ENCODE measurements at places on chromosomes 13 and 19.

DNA sequence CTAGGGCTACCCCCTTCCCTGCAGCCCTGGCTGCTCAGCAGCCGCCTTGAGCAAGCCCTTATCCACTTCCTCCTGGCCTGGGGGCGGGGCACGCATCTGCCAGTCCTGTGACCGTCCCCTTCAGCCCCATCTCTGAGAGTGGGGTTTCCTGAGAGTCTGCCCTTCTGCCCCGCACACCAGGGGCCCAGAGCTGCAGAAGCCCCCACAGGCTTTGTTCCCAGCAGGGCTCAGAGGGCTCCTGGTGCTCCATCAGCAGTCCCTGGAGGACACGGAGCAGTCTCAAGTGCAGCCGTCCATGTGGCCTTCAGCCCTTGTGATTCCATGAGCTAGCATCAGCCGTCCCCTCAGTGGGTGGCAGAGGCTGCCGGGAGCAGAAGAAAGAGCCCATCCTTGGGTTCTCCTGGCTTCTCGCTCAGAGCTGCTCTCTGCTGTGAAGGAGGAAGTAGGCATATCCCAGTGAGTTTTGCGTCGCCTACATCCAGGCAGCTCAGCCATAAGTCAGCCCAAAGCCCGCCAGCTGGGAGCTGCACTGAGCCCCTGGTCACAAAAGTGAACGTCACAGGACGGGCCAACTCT is 16.3 kb downstream of the MYO9B start:
- DNase-seq, result peak; percentile 25

DNA sequence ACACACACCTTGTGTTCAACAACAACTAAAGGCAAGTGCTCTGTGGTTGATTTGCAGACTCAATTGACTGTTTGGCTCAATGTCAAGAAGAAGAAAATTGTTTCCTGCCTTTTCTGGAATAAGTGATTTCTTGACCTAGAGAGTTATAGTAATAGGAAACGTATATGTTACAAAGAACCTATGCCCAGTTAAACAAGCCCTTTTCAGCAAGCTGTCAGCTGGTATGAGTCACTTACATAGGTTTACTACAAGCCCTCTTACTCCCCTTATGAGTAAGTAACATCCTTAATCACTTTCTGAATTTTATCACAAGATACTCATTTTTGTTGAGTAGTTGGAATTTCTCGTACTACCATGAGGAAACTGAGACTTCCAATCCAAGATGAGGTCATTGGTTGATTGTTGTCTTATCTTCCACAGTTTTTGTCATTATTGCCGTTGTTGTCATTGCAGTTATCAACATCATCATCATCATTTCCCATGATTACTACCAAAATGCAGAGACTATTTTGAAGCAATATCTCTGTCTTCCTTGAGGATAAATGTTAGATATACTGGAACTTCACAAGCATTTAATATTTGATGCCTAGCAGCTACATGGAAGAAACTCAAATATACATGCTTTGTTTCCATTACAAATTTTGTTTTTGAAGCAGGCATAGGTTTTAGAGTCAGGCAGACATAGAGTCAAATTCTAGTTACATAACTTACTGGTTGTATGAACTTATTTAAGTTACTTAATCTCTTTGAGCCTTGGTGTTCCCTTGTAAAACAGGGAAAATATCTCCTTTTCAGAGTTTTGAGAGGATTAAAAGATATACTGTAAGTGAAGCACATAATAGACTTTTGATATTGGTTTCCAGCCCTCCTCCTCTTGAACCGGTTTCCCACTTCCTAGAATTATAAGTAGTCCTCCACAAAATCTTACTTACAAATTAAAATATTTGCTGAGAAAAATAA is 106.0 kb downstream of the RAP2A start:
- no peak for DNase-seq

DNA sequence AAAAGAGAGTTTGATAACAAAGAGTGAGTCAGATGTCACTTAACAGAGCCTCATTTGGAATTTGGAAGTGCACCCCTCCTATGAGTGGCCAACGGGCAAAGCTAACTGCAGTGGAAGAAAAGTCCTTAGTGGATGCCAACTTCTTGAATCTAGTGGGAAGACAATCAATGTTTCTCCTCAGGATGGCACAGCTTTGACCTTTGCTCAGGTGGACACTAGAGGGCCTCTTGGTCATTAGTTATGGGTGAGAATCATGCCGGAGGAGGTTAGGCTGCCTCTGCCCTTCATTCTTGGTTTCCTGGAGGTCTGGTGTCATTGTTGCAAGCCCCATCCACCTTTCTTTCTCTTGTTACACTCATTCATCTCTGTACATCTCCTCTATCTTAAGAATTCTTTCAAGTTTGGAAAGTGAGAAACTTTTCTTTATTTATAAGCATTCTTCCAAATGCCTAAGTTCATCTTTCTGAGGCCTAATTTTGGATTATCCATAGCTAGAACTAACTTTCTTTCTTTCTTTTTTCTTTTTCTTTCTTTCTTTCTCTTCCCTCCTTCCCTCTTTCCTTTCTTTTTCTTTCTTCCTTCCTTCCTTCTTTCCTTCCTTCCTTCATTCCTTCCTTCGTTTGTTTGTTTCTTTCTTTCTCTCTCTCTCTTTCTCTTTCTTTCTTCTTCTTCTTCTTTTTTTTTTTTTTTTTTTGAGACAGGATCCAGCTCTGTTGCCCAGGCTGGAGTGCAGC is 327.2 kb upstream of the TSHZ3 start:
- no peak for DNase-seq

DNA sequence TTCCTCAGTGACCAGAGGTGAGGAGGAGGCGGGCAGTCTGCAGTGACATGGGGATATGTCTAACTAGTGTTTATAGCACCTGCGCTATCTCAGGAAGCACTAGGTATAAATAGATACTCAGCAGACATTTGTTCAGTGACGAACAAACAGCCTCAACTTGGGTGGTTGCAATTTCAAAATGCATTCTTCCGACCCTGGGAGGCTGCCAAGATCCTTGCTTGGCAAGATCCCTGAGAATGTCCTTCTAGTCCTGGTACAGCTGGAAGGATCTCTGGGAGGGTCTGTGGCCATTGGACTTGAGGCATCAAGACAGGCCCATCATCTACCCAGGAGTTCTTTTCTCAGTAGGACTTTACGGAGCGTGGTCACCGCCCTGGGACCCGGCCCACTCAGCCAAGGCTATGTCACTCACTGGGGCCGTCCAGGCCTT is 299.5 kb downstream of the ZNF536 start:
- no peak for DNase-seq

DNA sequence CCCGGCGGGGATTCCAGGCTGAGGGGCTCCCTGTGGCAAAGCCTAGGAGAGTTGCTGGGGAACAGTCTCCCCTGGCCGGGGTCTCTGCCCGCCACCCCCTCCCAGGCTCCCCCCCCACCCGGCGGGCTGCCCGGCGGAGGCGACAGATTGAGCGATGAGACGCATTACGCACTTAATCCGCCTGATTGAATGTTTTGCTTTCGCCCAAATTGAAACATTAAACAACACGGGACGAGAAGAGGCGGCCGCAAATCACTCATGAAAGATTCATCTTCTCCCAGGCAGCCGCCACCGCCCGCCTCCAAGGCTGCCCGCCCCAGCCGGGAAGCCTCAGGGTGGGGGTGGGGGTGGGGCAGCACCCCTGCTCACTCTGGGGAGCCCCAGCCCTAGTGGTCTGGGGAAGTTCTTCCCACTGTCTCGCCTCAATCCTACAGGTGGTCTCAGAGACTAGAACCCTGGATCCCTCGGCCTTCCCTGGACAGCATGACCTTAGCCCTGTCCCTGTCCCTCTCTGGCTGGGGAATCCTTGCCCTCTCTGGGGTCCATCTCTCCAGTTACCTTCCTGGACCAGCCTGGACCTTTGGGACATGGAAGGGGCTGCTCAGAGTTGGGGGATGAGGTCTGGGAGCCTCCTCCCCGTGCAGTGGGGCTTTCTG is 7.6 kb upstream of the ERFL start:
- DNase-seq, result no peak

- no peak for DNase-seq
Observed at GRCh38 chr19:47322058-47322457, 9.9 kb upstream of the C5AR2 start.

GRCh38 chr19:1673645-1674292 is 21.4 kb upstream of the TCF3 start:
- no peak for DNase-seq

GRCh38 chr13:44523146-44524015 is 52.7 kb downstream of the TSC22D1 start:
- DNase-seq, result no peak

- DNase-seq, result no peak
Observed at GRCh38 chr13:99103536-99103935, 97.1 kb upstream of the UBAC2 start.

- DNase-seq, result no peak
Observed at GRCh38 chr19:40281381-40282208, 3.5 kb downstream of the AKT2 start.

DNA sequence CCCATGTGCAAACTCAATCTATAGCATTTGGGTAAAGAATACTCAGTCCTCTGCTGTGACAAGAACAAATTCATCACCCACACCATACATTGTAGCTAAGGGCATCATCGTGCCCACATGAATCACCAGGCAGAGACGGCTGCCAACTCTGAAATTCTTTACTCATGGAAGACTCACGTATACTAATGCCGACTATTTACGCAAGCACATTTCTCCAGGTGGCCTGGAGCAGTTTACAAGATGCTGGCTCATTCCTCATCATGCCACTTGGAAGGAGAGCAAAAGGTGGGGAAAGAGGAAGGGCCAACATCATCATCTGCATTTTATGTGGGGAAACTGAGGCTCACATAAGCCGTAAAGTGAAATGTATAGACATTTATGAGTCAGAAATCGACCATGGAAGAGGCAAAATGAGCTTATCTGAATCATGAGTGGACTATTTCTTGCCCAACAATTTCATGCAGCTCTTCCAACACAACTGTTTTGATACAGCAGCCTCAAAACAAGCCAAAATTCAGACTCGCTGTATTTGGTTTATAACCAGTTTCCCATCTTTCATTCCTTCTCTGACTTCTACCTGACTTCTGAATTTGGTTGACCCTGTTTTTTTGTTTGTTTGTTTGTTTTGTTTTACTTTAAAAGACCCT is 213.9 kb upstream of the SERP2 start:
- no peak for DNase-seq

GRCh38 chr13:40333226-40333625 is 333.2 kb downstream of the FOXO1 start:
- DNase-seq, result no peak

DNA sequence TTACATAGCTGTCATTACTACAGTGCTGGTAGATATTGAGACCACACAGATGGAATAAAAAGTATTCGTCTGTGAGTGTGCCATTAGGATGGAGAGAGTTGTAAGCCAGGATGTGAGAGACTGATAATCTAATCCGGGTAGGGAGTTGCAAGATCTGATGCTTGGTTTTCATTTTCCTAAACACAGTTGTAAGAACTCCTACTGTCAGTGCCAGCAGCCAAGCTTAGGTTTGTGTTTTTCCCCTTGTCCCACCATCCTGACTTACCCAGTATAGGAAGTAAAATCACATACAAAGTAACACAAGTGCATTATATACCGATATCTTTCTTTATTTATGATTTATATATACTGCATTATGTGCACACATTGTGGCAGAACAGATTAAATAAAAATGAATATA is 726.4 kb upstream of the PCDH20 start:
- DNase-seq, result no peak

GRCh38 chr19:42124386-42124901 is 7.8 kb downstream of the POU2F2 start:
- no peak for DNase-seq

DNA sequence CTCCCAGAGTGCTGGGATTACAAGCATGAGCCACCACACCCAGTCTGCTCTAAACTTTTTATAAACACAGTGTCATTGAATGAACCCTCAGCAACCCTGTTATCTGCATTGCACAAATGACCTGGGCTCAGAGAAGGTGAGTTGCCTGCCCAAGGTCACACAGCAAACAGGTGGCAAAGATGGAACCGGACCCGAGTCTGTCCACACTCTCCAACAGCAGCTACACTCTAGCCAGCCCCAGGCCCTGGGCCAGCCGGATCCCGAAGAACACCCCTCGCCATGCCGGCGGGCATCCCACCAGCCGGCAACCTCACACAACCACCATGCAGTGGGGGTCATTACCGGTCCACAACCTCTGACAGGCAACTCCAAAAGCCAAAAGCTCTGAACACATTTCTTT is 14.5 kb downstream of the ERCC2 start:
- DNase-seq, result no peak

GRCh38 chr13:73972545-73972944 is 161.7 kb downstream of the KLF12 start:
- DNase-seq, result no peak

- no peak for DNase-seq
Observed at GRCh38 chr13:32284927-32285632, 30.1 kb downstream of the ZAR1L start.

DNA sequence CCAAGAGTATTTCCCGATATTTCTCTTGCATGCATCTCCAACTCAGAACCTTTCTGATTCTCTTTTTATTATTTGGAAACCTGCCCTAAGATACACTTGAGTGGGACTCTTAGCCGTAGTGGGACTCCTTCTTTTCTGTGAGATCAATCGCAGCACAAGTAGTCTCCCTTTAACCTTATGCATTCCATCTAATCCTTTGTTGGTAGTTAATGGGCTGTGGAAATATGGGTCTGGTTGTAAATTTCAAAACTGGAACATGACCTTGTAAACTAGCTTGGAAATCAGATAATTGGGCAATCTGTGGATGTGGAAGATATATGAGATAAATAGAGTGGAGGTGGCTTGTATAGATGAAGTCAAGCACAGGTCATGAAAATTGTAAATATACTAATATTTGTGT is 350.0 kb downstream of the NDFIP2 start:
- DNase-seq, result no peak

DNA sequence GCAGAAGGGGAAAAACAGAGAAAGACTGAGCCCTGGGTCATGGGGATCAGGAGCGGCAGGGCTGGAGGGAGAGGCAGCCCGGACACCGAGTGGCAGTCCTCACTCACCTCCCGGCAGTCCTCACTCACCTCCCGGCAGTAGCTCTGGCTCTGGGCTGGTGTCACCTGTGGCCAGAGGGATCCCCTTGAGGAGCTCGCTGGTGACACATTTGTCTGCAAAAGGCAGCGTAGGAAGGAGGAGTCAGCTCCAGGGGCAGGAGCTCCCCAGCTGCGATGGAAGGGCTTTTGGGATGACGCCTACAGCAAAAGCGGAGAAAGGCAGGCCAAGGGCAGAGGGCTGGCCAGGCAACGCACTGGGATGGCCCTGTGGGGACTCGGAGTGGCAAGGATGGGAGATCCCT is 739 bp downstream of the EIF3G start:
- DNase-seq, result no peak

- DNase-seq, result no peak
Observed at GRCh38 chr13:30413842-30414241, 8.5 kb upstream of the UBE2L5 start.

- DNase-seq, result no peak
Observed at GRCh38 chr13:109669234-109669612, 117.2 kb downstream of the IRS2 start.

GRCh38 chr13:91406619-91407018 is 8.2 kb downstream of the GPC5 start:
- no peak for DNase-seq

GRCh38 chr13:65808061-65808460 is 1422.1 kb downstream of the PCDH9 start:
- DNase-seq, result no peak
